ENCODE measurements at places on chromosomes 4 and X. TPM values are rescaled to one million over a fixed set of nuclear protein-coding genes. Genes with fewer than 3 reads are reported as not detected.

The RAB39B gene
- 47.7 TPM for total RNA-seq

The ATG4A gene
- total RNA-seq: 8.3 TPM

The GRXCR1 gene
- total RNA-seq: not detected

The TRPC5OS gene
- not detected for total RNA-seq

The HSFX1 gene
- 0.20 TPM for total RNA-seq

The LRRC66 gene
- 0.12 TPM for total RNA-seq

The ARR3 gene
- total RNA-seq: not detected

The CFAP299 gene
- not detected for total RNA-seq

The NRK gene
- total RNA-seq: not detected

The NOX1 gene
- 0.78 TPM for total RNA-seq

The CD38 gene
- total RNA-seq: 0.02 TPM

The MAGEA11 gene
- not detected for total RNA-seq

The ADAMTS3 gene
- 0.07 TPM for total RNA-seq
